ENCODE measurements at places on chromosomes 1 and 21.

- DNase-seq: no peak
Measured at GRCh38 chr1:112901387-112901786, 54.6 kb downstream of the SLC16A1 start.

DNA sequence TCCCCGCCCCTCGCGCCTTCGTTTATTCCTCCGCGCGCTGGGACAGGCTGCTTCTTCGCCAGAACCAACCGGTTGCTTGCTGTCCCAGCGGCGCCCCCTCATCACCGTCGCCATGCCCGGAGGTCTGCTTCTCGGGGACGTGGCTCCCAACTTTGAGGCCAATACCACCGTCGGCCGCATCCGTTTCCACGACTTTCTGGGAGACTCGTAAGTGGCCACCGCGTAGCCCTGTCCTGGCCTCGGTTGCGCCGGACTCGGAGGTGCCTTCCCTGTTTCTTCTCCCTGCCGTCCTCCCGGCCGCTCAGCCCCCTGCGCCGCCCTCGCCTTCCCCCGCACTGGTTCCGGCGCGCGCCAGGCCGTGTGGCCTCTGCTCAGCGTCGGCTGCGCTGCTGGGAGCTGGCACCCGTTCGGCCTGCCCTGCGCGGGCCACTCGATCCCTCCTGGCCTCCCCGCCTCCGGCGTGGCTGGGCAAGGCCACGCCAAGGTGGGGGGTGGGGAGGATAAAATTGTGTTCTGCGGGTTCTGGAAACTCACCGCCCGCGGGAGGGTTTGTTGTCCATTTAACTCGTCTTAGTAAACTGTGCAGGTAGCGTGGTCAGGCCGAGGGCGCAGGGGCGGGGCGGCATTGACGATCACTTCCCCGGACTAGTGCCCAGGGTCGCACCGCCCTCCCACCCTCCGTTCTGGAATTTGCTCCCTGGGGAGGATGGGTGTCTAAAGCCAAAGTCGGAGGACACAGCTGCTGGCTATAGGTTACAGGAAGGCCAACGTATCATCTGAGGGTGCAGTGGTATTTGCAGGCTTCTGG is at the start of gene PRDX6:
TSS of gene PRDX6 (plus strand) at position 50 of the 808 bp plus-strand sequence. CDS start at position 113, 63 bp downstream.
- no peak for DNase-seq

- DNase-seq: no peak
Measured at GRCh38 chr1:31394584-31395193, 18.3 kb upstream of the SERINC2 start.

DNA sequence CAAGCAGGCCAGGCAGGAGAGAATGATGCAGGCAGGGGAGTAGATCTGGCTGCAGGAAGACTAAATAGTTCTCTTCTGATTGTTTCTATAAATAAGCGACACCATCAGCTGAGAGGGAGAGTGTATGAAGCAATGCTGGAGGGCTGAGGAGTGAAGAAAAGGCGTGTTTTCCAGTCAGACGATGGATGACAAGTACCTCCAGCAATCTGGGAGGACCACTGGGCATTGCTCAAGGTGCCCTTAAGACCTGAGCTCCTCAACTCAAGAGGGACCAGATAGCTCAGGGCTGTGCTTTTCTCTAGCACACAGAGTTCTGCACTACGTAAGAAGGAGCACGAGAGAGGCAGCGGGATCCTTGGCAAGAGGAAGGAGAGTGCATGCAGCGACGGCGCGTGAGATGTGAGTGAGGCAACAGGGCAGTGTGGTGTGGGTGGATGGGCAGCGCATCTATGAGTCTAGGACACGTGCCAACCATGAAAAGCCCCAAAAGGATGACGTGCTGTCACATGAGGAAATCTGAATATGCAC is 36.0 kb downstream of the PABPC4 start:
- DNase-seq: no peak

Measured in cortex of kidney (tissue), 1 donor.